ENCODE measurements at places on chromosomes 7 and 10.
A peak's percentile ranks its signal among the peaks of the same experiment; 100 is the strongest.

GRCh38 chr7:155109121-155109520, 39.0 kb downstream of the HTR5A start:
- DNase-seq, result no peak

- peak; percentile 82 for DNase-seq
Measured at GRCh38 chr7:726084-726853, at the start of gene DNAAF5. TSS of gene DNAAF5 (plus strand) at chr7:726699. CDS start at chr7:726721, 22 bp downstream.

DNA sequence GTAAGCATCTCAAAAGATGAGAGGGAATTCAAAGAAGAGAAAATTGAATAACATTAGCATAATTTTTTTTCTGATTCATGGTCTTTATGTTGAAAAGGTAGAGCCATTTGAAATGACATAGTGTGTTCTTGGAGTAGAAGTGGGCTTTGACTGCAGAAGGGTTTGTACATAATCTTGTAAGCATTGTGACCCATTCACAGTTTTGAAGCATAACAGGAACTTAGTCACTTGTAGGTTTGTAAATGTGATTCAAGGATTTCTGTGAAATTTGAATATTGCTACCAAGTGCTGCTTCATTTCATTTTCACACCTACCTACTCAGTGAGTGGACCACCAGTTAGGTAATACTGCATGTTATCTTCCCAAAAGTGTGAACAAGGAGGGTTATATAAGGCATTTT, 68.6 kb downstream of the PON1 start:
- DNase-seq, result no peak

DNA sequence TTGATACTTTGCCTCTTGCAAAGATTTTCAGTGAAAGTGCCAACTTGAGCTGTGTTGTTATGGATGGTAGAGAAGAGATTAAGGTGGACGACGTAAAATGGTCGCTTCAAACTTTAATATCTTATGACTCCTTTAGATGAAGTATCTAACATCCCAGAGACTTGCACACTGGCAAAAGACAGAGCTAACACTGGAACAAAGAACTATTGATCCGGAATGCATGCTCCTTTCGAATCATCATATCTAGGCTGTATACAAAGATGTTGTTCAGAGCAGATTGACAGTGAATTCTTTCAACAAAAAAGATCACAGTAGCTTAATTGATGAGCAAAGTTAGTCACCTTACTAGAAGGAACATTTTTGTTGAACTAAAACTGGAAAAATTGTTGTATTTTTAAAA, 592.7 kb downstream of the NXPH1 start:
- DNase-seq, result no peak

GRCh38 chr7:55288070-55288824, 76.9 kb upstream of the LANCL2 start:
- no peak for DNase-seq

GRCh38 chr7:116271963-116272886, 61.9 kb downstream of the TES start:
- DNase-seq, result no peak

- no peak for DNase-seq
Measured at GRCh38 chr7:23161482-23161881, 20.4 kb upstream of the NUP42 start.

- DNase-seq, result no peak
Measured at GRCh38 chr7:108109221-108109908, 20.8 kb downstream of the LAMB4 start.

DNA sequence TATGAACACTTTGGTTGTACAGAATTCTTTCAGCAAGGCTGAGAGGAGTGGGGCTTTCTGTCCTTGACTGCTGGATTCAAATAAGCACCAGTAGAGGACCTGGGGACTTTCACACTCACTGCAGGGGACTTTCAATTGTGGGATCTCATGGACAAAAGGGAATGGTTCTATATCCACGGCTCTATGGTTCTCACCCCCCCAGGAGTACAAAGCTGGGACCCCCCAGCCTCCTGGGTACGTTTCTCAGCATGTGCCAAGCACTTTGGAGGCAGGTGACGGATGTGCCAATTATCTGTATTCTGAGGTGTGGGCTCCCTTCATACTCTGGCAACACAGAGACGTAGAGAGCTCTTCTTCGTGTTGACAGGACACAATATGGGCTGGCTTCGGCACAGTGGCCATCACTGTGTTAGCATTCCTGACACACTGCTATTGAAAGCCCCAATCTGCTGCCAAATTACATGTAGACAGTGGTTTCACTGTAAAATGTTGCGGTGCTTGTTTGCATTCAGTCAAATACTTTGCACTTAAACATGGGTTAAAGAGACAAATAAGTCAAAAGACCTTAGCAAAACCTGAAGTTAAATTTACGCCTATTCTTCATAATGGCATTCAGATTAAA, 92.7 kb upstream of the SAMD8 start:
- DNase-seq, result no peak

DNA sequence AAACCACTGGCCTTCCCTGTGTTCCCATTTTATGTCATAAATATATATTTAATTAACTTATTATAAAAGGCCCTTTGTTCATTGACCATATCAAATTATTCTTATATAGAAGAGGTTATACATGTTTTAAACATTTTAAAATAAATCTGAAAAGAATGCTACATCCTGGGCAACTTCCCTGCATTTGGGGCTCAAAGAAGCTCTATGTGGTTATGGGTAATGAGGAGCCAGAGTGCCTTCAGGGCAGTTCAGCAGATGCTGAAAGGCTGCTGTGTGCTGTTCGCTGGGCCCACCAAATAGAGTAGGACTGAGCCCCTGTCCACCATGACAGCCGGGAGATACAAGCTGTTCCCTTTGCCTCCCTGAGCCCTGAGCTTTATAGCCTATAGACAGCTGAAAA, 35.9 kb downstream of the HTRA1 start:
- DNase-seq, result no peak

- no peak for DNase-seq
Measured at GRCh38 chr10:104197364-104197763, 34.8 kb downstream of the CFAP43 start.

DNA sequence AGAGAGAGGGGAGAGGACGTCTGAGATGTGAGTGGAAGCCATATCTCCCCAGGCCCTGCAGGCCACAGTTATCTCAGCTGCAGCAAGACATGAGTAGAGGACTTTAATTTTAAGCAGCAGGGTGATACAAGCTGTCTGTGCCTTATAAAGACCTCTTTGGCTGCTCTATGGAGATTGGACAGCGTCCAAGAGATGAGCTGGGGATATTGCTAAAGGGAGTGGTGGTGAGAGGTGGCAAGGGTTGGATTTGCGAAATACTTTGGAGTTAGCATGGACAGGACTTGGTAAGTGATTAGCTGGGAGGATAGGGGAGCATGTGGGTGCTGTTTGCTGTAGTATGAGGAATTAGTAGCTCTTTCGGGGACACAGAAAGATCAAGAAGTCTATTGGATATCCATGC, 191.8 kb downstream of the CACNB2 start:
- DNase-seq, result no peak

DNA sequence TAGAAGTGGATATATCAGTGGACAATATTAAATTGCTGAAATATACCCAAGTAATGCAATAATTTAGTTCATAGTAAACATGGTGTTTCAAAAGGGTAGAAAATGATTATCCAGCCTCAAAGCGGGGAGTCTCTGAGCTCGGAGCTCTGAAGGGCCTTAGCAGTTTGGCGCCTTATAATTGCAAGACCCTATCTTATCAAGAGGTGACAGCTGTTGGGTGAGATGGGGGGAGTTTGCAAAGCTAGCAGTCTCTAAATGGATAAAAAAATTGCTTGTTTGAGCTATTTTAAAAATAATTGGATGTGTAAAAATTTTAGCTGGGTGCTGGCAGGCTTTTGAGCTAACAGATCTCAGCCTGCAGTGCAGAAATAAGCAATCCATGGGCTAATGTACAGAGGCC, 219.2 kb downstream of the CCSER2 start:
- no peak for DNase-seq

GRCh38 chr10:18340496-18341051, 200.3 kb downstream of the CACNB2 start:
- no peak for DNase-seq

- no peak for DNase-seq
Measured at GRCh38 chr7:72007018-72007417, 405.1 kb downstream of the CALN1 start.

DNA sequence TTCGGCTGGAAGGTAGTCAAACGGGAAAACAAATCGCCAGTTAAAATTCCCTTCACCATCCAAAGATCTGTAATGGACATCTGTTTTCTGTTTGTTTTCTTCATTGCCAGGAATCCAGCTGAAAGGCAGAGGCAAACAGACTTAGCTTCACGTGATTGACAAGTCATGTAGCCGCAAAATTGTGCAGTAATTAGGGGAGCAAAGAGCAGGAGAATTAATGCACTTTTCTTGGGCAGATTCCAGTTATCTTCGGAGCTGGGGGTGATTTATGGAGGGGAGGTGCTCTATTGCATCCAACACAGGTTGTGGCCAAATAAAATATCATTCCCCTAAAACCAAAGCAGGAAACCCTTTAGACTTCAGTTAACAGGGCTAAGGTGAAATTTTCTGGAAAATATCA, 162.2 kb downstream of the MYOF start:
- no peak for DNase-seq

GRCh38 chr7:103685646-103686045, 239.6 kb upstream of the SLC26A5 start:
- no peak for DNase-seq

DNA sequence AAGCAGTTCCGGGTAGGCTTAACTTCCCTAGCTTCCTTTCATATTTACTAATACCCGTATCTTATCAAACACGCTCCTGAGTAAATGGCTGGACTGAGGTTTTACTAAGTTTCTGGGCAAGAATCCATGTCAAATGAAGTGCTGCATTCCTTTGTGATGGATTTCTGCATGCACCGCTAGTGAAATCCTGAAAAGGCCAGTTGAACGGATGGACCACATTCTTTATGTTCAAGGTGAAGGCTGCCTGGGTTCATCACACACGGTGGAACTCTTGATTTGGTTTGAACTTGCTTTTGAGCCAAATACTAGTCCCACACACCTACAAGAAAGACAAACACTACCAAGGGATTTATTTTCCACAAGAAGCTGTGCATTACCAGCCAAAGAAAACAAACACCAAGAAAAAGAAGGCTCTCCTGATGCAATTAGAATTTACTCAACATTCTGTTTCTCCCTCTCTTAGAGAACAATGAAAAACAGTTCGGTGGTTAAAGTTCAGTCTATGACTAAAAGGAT, 255.0 kb upstream of the SEMA3C start:
- DNase-seq, result no peak

- DNase-seq, result no peak
Measured at GRCh38 chr10:122495406-122496340, 34.3 kb downstream of the HTRA1 start.

- no peak for DNase-seq
Measured at GRCh38 chr7:128020159-128020558, 11.1 kb downstream of the LRRC4 start.

DNA sequence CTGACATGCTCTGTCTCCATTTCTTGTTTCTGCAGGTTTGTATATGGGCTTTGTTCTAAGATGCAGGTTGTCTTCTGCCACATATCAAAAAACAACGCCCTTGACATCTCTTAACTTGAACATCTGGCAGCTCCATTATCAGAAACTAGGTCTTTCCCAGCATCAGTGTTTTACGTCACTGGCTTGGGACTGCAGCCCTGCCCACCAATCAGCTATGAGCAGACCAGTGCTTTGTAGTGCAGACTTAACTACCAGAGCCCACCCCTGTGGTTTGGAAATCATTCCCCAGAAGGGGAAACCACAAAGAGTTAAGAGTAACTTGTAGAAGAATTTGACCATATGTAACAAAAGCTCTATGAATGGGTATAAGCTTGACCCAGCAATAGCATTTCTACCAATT, 132.4 kb downstream of the SEPTIN14 start:
- no peak for DNase-seq

DNA sequence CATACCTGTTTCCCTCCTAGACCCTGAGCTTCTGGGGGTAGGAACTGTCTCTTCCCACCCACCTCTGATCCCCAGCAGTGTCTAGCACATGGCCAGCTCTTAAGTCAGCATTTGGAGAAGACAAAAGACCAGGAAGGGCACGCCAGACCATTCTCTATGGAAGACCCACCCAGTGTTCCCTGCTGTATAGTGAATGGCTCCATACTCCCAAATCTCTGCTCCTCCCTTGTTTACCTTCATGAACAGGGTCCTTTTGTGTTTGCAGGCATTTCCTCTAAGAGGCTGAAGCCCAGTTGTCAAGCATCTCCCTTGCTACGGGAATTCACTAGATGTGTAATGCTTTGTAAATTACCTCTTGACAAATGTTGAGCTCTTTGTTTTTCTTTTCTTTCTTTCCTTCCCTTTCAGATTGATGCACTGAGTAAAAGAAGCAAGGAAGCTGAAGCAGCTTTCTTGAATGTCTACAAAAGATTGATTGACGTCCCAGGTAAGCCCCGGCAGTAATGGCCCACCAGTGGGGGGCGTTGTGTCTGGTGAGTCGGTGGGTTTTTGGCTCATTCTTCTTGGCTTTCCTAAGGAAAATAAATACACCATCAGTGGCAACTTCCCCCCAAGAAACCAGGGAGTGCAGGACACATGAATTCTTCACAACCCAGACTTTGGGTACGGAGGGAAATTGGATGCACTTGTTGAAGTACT, 216.6 kb upstream of the SH2B2 start:
- DNase-seq, result no peak

DNA sequence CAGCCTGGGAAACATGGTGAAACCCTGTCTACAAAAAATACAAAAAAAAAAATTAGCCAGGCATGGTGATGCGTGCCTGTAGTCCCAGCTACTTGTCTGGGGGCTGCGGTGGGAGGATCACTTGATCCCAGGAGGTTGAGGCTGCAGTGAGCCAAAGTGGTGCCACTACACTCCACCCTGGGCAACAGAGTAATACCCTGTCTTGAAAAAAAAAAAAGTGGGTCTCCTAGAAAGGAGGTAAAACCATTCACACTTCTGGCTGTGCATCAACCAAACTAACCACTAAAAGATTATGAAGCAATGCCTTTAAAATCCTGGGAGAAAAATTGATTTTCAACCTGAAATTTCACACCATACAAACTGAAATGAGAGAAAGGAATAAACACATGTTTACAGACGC, 35.4 kb upstream of the C10orf71 start:
- no peak for DNase-seq

GRCh38 chr7:43747328-43748105, 11.0 kb upstream of the BLVRA start:
- DNase-seq, result no peak

GRCh38 chr10:13414855-13415254, 66.8 kb upstream of the SEPHS1 start:
- no peak for DNase-seq

- no peak for DNase-seq
Measured at GRCh38 chr7:122736183-122736582, 33.5 kb upstream of the RNF148 start.

DNA sequence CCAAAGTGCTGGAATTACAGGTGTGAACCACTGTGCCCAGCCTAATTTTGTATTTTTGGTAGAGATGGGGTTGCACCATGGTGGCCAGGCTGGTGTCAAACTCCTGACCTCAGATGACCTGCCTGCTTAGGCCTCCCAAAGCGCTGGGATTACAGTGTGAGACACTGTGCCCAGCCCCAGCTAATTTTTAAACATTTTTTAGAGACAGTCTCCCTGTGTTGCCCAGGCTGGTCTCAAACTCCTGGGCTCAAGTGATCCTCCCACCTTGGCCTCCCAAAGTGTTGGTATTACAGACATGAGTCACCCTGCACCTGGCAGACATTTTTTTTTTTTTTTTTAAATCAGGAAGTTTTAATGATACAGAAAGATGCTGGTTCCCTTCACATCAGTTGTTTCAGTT, 15.5 kb downstream of the DENND10 start:
- no peak for DNase-seq

GRCh38 chr7:142066536-142066935, 45.0 kb upstream of the MGAM2 start:
- no peak for DNase-seq
